ENCODE measurements at places on chromosomes 7 and 10.

DNA sequence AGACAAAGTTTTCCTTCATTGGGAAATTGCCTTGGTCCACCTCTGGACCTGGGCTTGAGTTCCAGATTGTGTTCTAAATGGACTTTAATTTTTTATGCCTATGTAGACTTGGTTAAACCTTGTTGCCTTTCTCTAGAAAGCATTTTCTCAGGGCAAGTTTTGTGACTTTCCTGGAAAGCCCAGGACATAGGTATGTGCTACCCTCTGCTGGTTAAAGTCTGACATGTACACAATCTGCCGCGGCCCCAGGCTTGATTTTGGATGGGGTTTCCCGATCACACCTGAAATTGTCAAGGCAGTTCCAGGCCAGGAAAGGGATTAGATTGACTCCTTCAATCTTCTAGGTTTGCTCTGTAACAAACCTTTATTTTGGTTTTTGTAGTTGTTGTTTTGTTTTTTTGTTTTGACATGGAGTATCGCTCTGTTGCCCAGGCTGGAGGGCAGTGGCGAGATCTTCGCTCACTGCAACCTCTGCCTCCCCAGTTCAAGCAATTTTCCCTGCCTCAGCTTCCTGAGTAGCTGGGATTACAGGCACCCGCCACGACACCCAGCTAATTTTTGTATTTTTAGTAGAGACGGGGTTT lies 14.1 kb upstream of the AKR1B10 start:
- DNase-seq, result peak; percentile 20

DNA sequence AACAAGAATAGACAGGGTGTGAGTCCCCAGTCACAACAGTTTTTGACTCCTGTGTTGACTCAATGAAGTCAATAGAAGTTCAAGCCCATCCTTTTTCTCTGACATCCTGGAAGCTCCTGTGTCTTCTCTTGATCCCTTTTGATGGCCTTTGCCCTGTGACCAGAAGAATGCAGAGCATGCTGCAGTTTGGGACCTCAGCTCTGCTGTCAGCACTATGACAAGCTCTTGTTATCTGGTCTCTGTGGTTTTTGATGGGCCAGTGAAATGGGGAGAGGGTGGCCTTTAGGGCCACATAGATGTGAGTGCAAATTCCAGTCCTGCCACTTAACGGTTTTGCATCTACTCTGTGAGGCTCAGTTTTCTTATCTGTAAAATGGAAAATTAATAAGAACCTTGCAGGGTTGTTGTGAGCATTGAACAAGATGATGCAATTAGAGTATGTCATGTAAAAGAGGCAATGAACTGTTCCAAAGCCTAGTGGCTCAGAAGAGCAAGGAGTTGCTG lies 102.4 kb upstream of the IKZF1 start:
- DNase-seq, result no peak

DNA sequence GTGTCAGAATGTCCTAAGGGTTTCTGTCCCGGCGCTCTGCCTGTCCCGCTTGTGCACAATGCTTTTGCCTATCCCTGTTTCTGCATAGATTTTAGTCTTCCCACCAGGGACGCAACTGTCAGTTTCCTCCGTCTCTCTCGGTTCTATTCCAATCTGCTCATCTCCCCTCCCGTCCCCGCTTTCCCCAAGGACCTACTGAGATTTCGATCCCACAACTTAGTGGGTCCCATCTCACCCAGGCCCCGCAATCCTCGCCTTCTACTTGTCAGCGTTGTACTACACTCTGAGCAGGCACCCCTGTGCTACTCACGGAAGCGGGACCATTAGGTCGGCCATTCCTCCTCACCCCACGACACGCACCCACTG lies 519 bp upstream of the ZNF655 start:
- no peak for DNase-seq

DNA sequence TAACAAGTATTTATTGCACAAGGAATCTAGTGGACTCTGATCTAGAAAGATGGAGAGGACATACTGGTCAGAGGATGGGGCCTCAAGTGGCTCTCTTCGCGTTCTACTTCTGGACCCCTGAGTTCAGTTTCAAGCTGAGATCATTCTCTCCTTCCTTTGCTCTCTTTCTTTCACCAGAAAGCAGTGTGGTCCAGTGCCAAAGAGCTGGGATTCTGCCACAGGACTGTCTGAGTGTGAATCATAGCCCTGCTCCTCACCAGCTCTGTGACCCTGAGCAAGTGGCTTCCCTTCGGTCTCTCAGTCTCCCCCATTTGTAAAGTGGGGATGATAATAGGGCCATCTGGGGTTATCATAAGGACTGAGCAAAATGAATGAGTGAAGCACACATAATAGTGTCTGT lies 715.2 kb downstream of the SUGCT start:
- DNase-seq, result no peak

- DNase-seq, result no peak
Measured at GRCh38 chr10:110006358-110007160, 1.2 kb upstream of the ADD3 start.

GRCh38 chr10:297567-297966 lies 162.3 kb downstream of the ZMYND11 start:
- DNase-seq, result no peak

DNA sequence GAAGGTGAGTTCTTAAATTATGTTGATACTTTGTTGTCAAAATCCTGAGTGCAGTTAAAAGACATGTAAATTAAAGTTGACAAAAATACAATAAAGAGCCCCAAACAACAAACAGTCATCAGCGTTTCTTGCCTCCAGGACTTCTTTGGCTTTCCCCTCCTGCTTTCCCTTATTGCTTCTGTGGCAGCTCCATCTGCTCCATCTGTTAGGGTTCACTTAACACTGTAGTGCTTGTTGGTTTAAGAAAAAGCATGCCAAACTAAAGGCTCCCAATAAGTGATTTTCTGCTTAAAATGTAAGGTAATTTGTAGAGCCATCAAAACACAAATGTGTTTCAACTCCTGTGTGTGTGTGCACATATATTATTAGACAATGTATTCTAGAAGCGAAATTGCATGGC lies 254.3 kb upstream of the GNAI1 start:
- no peak for DNase-seq

GRCh38 chr7:129779602-129780256 lies 168.2 kb downstream of the NRF1 start:
- DNase-seq, result no peak

GRCh38 chr10:68989317-68989990 lies 851 bp downstream of the KIFBP start:
- no peak for DNase-seq

DNA sequence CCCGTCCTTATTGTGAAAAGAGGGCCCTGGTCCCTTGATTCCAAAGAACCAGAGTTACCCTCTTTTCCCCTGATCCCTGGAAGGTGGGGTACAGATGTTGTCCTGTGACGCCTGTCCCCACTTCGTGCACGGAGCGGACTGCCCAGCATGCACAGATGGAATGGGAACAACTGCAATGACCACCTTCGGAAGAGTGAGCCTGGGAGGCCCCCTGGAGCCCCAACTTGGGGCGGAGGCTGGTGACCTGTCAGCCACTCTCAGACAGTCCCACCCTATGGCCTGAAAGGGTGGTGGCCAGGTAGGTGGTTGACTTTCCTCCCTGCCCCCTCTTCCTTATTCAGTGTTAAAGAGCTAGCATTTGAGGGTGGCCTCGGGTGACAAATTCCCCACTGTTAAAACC lies 196.6 kb upstream of the GALNT17 start:
- no peak for DNase-seq

GRCh38 chr7:80147543-80148391 lies 13.1 kb downstream of the GNAI1 start:
- no peak for DNase-seq

DNA sequence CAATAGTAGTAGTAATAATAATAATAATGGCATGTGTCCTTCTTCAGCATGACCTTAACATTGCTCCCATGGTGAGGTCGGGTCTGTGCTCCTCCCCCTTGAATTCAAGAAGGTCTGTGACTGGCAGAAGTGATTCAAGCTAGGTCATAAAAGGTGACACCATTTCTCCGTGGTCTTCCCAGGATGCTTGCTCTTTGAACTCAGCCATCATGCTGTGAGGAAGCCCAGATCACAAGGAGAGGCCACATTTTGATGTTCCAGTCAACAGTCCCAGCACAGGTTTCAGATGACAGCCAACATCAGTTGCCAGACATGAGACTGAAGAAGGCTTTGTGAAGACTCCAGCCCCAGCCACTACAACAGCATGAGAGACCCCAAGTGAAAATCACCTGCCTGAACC lies 83.9 kb downstream of the SEPTIN14 start:
- no peak for DNase-seq

GRCh38 chr10:31318382-31318853 lies 598 bp upstream of the ZEB1 start:
- DNase-seq, result peak; percentile 83

GRCh38 chr10:119177708-119178371 lies 772 bp downstream of the PRDX3 start:
- no peak for DNase-seq

Measured in AML-193 (cell line).